Testis (tissue), 5 donors: ENCODE measurements at places on chromosomes 16 and 17.

DNA sequence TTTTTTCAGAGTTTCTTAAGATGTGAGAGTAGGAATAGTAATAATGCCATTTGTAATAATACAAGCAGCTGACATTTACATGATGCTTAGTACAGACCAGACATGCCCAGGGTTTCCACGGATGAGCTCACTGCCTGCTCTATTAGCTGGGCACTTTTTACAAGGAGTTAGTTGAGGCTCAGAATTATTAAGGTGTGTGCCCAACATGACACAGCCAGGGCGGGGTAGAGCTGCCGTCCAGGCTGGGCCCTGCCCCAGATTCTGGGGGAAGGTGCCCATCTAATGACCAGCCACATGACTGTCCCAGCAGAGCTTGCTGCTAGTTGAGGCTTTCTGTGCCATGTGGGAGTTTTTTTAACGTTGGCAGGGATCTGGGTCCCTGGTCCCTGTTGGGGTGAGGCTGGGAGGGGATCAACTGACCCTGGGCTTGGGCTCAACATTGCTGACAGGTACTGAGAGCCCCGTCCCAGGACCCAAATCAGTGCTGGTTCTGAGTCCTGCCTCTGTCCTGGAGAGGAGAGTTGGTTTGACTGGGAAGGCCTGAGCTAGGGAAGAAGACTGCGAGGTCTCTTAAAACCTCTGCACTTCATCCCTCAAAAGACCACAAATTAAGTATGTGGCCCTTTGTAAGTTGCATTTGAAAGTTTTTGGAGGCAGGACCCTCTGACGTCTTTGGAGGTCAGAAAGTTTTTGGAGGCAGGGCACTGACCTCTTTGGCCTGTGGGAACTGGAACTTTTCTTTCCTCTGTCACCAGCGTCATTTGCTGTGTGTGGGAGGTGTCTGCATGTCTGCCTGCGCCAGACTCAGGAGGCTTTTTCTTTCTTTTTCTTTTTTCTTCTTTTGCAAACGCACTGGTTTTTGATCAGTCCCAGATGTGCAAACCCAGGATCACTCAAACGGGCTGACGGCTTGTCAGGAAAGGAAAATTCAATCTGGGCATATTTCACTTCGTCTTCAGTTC, 2.2 kb downstream of the CRISPLD2 start:
- peak; percentile 70 for DNase-seq

- no peak for DNase-seq
Measured at GRCh38 chr16:84854759-84855158, 35.0 kb downstream of the CRISPLD2 start.

DNA sequence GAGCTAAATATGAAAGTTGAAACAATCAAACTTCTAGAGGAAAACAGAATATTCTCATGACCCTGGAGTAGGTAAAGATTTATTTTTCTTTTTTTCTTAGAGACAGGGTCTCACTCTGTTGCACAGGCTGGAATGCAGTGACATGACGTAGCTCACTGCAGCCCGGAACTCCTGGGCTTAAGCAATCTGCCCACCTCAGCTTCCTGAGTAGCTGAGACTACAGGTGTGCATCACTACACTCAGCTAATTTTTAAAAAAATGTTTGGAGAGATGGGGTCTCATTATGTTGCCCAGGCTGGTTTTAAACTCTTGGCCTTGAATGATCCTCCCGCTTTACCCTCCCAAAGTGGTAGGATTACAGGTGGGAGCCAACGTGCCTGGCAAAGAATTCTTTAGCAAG, 15.5 kb downstream of the IKZF3 start:
- DNase-seq = no peak

DNA sequence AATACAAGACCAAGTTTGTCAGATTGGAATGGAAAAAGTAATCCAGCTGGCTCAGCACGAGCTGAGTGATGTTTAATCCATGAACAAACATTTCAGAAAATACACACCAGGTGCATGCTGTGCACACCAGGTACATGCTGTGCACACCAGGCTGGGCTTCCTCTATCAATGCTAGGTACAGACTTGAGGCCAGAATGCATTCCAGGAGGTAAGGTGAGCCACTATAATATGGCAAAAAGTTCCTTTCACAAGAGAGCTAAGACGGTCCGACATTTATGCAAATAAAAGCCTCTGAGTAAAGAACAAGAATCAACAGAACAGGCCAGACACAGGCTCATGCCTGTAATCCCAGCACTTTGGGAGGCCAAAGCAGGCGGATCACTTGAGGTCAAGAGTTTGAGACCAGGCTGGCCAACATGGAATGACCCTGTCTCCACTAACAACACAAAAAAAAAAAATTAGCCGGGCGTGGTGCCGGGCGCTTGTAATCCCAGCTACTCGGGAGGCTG, 128.2 kb downstream of the ZNF778 start:
- no peak for DNase-seq

- DNase-seq = peak; percentile 93
Measured at GRCh38 chr17:40340880-40341807, 23.4 kb downstream of the GJD3 start.

GRCh38 chr17:40499551-40500189, 1.8 kb downstream of the TNS4 start:
- peak; percentile 90 for DNase-seq

DNA sequence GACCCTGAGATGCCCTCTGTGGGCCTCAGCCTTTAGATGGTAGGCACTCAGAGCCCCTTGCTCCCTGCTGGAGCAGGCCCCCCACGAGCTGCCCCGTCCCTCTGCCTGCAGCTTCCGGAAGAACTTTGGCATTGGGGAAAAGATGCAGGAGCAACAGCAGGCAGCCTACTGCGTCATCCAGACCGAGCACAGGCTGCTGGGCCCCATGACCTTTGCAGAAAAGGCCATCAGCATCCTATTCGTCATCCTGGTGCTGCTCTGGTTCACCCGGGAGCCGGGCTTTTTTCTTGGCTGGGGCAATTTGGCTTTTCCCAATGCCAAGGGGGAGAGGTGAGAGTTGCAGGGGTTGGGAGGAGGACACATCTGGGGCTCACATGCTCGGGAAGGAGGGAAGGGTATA, 12.7 kb upstream of the FOXN1 start:
- no peak for DNase-seq

DNA sequence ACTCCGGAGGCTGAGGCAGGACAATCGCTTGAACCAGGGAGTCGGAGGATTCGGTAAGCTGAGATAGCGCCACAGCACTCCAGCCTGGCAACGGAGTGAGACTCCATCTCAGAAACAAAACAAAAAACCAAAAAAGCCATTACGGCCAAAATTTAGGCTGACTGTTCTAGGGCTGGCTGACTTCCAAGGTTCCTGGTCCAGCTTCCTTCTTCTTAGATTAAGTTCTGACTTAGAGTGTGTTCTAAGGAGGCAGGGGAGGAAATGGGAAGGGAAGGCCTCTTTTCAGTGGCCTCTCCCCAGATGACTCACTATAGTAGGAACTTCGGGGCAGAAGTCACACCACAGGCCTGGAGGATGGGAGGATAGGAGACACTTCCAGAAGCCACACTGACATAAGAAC, 27.7 kb upstream of the CLEC18B start:
- DNase-seq = peak; percentile 75

DNA sequence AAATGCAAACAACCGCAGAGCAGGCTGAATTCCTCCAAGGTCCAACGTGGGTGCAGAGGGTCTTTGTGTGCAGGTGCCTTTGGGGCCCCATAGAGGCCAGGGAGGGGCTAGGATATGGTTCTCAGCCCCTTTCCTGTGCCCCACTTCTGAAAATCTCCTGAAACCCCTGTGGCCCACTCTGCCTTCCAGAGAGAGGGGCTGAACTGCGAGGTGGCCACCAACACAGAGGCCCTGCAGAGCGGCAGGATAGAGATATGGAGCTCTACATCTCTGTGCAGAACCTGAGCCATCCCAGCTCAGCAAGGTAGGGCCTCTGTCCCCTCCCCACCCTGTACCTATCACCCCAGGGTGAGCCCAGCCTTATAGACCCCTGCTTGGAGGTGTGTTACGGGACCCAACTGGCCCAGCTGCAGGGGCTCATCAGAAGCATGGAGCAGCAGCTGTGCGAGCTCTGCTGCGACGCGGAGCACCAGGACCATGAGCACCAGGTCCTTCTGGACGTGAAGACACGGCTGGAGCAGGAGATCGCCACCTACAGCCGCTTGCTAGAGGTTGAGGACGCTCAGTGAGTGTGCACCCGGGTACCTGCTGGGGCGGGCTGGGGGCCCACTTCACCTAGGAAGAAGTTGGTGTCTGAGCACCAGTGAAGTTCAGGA, 5.5 kb downstream of the USP6 start:
- peak; percentile 7 for DNase-seq

DNA sequence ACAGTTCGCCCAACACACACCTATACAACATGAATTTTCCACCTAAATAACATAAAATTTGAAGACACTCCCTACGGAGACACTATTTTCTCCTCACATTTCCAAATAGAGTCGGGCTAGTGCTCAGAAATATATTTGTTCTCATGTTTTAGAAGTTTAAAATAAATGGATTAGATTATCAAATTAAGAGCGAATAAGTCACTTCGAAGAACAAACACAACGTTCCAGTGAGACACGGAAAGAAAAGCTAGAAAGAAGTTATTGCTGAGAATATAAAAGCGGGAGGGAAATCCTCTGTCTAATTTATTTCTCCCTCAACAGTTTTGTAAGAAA, 2.0 kb upstream of the HS3ST3B1 start:
- no peak for DNase-seq

DNA sequence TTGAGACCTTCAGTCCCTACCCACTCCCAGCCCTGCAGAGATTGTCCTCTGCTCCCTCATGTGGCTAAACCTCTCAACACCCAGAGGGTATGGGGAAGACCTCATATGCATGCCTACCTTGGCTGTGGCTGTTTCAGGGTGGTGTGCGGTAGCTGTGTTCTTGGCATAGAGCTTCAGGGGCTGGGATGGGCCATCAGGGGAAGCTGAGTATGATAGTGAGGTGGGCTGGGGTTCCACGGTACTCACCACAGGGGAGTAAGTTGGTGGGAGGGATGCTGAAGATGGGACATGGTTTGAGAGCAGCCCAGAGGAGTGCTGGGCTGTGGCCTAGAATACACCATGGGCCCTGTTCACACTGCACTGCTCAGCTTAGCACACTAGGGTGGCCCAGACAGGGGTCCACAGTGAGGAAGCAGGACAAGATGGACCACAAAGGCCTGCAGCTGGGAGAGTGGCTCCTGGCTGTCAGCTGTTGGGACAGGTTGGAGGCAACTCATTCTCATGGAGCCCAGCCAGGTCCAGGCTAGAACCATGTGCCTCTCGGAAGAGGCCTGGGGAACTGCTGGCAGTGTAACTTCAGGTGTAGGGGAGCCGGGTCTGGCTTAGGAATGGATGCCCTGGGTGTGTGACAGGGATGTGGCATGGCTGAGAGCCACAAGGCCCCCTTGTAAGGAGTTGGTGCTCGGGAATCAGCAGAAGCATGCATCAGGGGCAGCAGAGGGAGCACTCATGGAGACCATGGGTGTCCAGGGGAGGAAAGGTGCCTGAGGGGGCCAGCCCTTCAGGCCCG, 3.1 kb downstream of the MFAP4 start:
- no peak for DNase-seq

GRCh38 chr17:46120078-46120477, 73.2 kb downstream of the KANSL1 start:
- DNase-seq = no peak

- DNase-seq = peak; percentile 73
Measured at GRCh38 chr16:67641779-67642708, 2.9 kb upstream of the CARMIL2 start.

DNA sequence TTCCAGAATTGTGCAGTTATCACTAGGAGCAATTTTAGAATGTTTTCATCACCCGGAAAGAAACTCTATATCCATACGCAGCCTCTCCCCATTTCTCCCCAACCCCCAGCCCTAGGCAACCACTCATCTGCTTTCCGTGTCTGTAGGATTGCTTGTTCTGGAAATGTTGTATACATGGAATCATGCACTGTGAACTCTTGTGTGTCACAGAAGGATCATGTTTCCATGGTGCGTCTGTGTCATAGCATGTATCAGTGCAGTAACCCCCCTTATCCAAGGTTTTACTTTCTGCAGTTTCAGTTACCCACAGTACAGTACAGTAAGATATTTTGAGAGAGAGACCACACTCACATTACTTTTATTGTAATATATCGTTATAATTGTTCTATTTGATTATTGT, 299.4 kb downstream of the CPPED1 start:
- no peak for DNase-seq

DNA sequence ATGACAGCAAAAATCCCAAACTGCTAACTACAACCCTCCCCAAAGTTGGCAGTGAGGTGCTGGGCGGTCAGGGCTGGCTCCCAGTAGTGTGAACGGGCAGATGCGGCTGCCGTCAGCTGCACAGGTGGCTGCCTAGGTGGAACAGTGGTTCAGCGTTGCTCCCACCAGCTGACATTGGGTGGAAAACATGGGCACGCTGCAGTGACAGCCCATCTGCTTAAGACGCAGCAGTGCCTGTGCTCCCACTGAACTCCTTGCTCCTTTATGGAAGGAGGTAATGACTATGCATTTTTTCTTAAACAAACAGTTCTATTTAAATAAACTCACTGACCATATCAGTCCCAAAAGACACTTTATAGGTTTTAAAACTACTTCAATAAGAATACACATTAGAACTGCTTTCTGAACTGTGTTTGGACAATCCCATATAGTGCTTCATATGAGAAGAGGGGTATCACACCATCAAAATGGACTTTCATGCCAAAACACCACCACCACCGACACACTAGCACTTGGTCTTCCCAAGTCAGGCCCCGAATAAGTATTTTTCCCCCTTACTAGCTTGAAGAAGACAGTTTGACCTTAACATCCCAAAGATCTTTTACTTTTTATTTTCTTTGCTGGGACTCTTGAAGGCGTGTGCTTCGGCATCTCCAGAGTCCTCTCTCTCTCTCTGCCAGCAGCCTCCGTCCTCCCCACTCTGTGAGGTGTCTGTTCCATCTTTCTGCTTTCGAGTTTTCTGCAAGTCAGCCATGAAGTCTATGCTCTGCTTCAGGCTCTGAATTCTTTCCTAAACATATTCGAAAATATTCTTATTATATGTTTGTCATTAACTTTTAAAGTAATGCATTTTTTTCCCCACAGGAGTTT, 34.4 kb downstream of the BRD7 start:
- no peak for DNase-seq

DNA sequence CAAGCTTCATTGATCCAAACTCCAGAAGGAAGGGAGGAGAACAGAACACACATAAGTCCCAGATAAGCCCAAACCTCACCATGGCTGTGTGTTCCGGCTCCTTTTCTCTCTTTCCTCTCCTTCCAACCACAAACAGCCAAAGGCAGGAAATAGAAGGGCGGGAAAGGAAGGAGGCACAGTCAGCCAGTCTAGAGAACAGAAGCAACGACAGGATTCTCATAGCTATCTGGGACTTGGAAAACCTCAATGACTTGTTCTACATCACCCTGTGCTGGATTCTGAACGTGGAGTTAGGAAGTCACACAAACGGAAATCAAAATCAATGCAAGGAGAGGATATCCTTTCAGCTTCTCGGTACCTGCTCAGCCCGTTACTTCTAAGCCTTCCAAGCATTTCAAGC, 9.0 kb downstream of the CRK start:
- DNase-seq = no peak

- DNase-seq = no peak
Measured at GRCh38 chr16:83143788-83144187, 517.0 kb downstream of the CDH13 start.

GRCh38 chr17:30379303-30379902, 676 bp downstream of the CPD start:
- no peak for DNase-seq
